ENCODE measurements at places on chromosomes 1 and 21.
A peak's percentile ranks its signal among the peaks of the same experiment; 100 is the strongest.

DNA sequence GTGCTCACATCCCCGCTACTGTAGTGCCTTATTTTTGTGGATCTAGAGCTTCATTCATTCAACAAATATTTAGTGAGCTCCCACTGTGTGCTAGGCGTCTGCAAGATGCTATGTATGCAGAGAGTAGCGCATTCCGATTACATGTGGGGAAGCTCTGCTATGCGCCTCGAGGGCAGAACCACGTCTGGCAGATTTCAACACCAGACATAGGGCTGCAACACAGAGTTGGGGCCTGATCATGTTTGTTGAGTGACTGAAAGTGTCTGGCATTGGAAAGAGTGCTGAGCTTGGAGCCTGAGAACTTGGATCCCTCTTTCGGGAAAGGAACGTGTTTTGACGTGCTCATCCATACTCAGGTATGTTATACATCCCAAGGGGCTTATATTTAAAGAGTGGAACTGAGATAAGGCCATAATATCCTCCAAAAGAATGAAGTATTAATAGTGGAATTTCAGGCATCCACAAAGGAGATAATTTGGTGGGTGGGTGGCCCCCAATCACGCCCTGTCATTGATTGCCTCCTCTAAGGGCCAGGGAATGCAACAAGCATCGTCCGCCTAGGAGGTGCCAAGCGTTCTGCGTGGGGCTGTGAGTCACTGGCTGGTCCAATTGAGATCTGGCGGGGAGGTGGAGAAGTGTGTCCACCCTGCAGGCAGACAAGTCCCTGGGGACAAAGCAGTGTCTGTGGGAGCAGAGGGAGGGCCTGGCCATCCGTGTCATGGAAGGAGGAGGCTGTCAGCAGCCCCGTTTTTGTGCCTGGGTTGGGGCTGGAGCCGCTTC, 62.8 kb upstream of the ZBTB40 start:
- no peak for DNase-seq

- no peak for DNase-seq
Measured at GRCh38 chr1:30345491-30346130, 377.8 kb downstream of the MATN1 start.

DNA sequence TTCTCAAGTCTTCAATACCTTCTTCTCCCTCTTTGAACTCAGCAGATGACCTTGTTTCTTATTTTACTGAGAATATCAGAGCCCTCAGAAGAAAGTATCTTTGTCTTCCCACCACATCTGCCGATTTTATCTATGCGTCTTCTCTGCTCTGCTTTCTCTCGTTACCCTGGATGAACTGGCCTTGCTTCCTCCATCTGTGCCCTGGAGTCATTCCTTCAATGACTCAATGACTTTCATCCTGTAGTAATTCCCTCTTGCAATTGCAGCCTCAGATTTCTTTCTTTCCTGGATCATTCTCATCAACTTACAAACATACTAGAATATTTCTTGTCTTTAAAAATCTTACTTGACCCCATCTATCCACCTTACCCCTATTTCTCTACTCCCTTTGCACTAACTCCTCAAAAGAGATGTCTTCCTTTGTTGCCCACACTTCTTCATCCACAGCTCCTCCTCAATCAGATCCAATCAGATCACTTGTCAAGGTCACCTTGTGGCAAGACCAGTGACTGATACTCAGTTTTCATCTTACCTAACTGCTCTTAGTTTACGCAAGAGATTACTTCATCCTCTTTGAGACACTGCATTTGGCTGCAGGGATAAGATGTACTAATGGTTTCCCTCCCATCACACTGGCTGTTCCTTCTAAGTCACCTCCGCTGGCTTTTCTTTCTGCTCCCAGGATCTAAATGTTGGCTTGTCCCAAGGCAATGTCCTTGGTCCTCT, 8.2 kb upstream of the TGFBR3 start:
- no peak for DNase-seq

DNA sequence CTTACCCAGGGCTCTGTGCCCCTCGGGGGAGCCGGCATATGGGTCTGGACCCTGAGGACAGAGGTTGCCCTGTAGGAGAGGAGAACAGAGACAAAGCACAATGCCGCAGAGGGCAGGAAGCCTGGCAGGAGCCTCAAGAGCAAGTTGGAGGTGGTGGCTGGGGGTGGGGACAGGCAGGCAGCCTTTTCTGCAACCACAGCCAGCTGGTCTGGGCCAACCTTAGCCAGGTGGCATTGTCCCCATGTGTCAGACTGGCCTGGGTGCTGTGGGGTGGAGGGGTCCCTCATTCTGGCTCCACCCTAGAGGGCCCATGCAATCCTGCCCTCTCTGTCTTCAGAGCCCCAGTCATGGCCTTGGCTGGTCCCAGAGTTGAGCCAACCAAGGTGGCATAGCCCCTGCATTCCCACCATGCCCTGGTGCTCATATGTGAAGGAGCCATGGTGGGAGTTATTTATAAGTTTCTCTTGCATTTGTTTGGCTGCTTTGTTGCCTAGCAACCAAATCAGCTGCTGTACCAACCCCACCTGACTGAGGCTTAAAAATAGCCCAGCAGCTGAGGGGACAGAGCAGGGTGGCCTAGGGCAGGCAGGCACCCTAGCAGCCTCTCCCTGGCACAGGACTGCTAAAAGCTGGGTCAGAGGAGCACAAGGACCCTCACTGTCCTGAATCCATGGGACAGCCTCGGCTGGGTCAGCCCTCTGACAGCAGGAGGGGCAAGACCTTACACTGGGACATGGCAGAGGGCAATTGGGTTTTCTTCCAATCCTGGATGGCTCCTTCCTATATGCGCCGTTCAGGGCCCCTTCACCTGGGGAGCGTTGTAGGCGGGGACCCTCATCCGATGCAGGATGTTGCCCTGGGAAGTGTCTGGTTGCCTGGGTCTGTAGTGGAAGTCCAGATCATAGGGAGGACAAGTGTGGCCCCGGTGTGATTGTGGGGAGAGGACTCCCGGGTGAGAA, 19.5 kb downstream of the MAP7D1 start:
- DNase-seq, result no peak

- DNase-seq, result peak; percentile 78
Measured at GRCh38 chr1:165424454-165425216, 20.3 kb downstream of the RXRG start.
